ENCODE measurements at places on chromosomes 12 and 14. TPM values are rescaled to one million over a fixed set of nuclear protein-coding genes. Genes with fewer than 3 reads are reported as not detected.

CLEC4E gene
- total RNA-seq = not detected

SCNN1A gene
- total RNA-seq = 0.05 TPM

KLRF2 gene
- total RNA-seq = not detected

C12orf50 gene
- 0.11 TPM for total RNA-seq

FAM186B gene
- total RNA-seq = 0.05 TPM

FOS gene
- 21.1 TPM for total RNA-seq

CD163 gene
- total RNA-seq = not detected

RNF212B gene
- total RNA-seq = not detected

CACNA2D4 gene
- 7.2 TPM for total RNA-seq

KCNC2 gene
- total RNA-seq = not detected

NELL2 gene
- 28.4 TPM for total RNA-seq

BIN2 gene
- 48.8 TPM for total RNA-seq

ARG2 gene
- total RNA-seq = 11.9 TPM

MYH7 gene
- total RNA-seq = 0.07 TPM

FGD6 gene
- total RNA-seq = 1.1 TPM

RFX4 gene
- not detected for total RNA-seq

KTN1 gene
- 117 TPM for total RNA-seq

CLEC9A gene
- not detected for total RNA-seq
